ENCODE measurements at places on chromosomes 3 and 15. TPM values are rescaled to one million over a fixed set of nuclear protein-coding genes. Genes with fewer than 3 reads are reported as not detected.

NUSAP1 gene
- 37.2 TPM for polyA plus RNA-seq

DNA sequence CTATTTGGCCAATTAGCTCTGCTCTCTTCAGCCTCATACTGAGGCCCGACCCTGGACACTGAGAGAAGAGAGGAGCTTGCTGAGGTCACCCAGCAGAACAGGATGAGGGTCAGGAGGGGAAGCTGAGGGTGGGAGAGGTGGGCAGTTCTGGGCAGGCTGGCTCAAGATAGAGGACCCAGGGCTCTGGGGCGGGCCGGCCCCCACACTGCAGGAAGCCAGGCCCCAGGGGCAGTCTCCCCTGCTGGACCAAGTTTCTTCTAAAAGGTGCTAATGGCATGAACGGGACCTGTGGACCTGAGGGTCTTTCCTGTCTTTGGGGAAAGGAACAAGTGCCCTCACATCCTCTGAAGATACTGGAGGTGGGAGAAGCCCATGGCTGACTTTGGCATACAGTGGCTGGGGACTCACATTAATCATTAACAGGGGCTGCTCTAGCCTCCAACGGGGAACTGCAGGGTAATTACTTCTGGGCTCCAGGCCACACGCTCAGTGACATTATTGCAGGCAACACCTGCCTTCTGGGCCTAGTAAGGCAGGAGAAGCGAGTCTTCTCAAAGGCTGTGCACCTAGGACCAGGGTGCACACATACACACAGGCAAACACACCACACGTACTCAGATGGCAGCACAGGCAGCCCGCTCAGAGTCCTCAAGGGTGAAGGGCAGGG is 10.6 kb downstream of the HCN4 start:
- DNase-seq: peak; percentile 90

GASK1A gene
- polyA plus RNA-seq: 2.4 TPM

GRCh38 chr15:29571792-29572431 is 250.4 kb downstream of the TJP1 start:
- DNase-seq: peak; percentile 48

CKMT1B gene
- 162 TPM for polyA plus RNA-seq

GRCh38 chr15:25366058-25366457 is 72.8 kb downstream of the UBE3A start:
- DNase-seq: no peak

ACTR8 gene
- 6.2 TPM for polyA plus RNA-seq

- no peak for DNase-seq
These were observed 81.9 kb upstream of the CDV3 start for GRCh38 chr3:133491481-133492059.

PEX5L gene
- polyA plus RNA-seq: 0.81 TPM

- DNase-seq: peak; percentile 1
These were observed 209.5 kb upstream of the SUCLG2 start for GRCh38 chr3:67863869-67864268.

DNA sequence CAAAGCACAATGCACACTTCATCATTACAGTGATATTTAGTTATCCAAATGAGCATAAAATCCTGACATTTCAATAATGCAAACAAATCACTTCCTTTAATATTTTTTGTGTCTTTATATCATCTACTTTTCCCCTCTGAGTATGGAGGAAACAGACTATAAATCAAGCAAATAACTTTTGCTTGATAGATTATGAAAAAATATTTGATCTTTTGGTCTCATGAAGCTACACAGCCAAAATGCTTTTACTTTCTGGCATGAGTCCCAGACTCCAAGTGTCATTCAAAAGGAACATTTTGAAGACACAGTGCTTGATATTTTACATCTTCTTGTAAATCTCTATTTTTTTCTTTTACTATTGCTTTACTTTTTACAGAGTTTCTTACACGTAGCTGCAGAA is 215.3 kb upstream of the ROBO1 start:
- DNase-seq: no peak

DNA sequence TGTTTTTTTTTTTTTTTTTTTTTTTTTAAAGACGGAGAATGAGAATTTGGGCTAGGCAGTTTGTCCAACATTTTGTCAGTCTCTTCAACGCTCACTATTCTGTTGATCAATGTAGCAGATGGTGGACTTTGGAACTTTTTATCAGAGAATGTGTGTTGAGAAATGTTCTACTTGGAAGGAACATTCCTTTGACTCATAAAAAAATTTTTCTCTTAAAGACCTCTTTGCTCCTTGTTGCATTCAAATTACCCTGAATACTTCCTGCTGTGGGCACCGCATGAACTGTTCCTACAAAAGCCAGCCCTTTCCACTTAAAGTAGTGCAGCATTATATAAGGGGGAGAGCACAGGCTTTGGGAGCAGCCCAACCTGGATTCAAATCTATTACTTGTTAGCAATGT is 182.9 kb downstream of the AKAP13 start:
- DNase-seq: peak; percentile 95

GRCh38 chr3:112818289-112818688 is 28.4 kb downstream of the CD200R1L start:
- no peak for DNase-seq

RBPMS2 gene
- polyA plus RNA-seq: 1.6 TPM

DNA sequence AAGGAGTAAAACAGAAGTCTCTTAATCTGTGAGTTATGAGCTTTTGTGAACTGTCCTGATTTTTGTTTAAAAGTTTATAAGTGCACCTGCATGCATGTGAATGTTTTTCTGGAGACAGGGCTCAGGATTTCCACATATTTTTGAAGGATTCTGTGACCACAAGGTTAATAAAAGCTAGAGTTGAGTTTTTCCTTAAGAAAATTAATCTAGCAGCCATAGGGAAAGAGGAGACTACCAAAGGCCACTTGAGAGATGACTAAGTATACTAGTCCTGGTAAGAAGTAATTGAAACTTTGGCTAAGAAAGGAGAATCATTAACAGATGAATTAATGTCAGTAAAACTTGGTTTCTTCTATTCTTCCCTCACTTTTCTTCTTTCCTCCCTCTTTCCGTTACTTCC is 176.8 kb upstream of the EPHA3 start:
- no peak for DNase-seq
